Thoracic aorta (tissue), 2 donors: ENCODE measurements at places on chromosomes 5 and 9.

GRCh38 chr5:56164376-56164775, 68.8 kb downstream of the ANKRD55 start:
- no peak for DNase-seq

- DNase-seq, result no peak
These were observed 31.5 kb downstream of the CSNK1G3 start for GRCh38 chr5:123543438-123543837.

DNA sequence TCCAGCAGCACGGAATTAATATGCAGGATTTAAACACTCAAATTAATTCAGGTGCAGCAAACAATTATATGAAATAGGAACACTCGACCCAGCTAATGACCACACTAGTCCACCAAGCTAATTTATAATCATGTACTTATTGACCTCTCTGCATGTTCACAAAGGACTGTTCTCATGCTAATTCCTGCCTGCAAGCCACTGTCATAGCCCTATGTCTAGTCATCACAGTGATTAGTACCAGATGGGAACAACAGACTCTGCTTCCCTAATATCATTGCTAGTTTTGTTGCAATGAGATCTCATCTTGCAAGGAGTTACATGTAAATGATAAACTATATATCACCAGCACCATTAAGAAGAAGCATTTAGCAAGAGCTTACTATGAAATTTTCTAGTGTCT, 553.0 kb upstream of the GRAMD2B start:
- no peak for DNase-seq

DNA sequence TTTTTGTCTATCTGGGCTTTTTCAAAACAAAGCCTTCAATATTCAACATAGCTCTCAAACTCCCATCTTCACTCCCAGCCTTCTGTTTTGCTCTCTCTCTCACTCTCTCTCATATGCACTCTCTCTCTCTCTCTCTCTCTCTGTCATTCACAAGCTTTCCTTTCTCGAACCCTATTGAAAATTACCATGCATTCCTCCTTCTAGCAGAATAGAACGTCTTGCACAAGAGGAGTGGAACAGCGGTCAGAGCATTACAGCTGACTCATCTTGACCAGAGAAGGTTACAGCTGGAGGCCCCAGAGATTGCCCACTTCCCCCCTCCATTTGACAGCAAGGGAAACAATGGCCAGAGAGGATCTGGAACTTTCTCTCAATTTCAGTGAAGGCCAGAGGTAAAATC, 51.0 kb upstream of the LIFR start:
- DNase-seq, result no peak

DNA sequence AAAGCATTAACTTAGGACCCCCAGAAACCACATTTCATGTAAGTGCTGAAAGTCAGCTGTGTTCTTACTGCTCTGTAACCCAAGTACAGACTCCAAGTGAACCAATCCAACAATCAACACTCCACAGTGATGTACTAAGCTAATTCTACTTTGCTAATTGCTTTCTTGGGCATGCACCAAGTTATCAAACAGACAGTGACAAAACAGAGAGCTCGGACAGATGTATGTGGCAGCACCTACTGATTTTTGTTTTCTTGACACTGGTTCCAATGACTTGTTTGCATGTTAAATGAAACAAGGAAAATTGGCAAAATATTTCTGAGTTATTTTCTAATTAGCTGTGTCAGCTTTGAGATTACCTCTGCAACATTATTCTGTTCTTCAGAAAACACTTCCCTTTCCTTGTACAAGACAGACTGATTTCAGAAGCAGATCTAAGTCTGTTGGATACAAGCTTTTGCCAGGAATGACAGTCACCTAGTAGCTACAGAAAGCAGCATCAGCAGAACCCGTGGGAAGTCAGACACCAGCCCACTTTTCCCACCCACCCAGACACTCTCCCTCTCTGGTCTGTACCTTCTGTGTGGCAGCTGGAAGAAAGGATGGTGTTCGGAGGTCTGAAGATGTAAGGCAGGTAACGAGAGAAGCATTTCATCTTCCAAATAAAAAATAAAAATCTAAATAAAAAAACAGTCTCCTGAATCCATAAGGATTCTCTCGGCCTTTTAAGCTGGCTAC, 176.7 kb upstream of the PPP2R2B start:
- DNase-seq, result no peak

DNA sequence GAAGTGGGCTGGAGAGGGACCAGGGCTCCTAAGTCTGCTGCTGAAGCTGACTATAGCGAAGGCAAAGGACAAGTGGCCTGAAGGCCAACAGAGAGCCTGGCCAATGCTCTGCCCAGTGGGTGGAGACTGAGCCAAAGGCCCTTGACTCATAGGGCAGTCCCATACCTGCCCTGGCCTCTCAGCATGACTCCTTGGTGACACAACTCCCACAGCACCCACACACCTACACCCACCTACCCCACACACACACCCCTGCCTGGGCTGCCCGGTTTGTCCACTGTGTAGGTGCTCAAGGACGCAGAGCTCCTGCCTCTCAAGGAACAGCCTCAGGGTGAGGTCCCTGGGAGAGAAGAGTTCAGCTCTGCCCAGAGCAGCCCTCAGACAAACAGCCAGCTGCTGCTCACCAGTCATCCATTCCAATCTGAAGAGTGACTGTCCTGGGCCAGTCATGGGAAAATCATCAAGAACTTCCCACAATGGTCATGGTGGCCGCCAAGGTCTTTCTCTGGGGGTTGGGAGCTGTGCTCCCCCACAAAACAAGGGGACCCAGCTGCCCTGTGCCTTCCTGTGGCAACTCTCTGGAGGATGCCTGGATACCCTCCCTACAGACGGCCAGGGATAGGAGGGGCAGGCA, 5.0 kb downstream of the TNIP1 start:
- no peak for DNase-seq

DNA sequence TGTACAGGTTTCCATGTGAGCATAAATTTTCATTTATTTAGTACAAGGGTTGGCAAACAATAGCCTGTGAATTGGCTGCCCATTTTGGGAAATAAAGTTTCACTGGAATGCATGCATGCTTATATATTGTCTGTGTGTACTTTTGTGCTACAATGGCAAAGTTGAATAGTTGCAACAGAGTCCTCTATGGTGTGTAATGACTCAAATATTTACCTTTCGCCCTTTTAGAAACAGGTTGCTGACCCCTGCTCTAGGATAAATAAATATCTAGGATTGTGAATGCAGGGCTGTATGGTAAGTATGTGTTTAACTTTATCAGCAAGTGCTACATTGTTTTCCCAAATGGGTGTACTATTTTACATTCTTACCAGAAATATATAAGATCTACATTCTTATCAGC, 47.2 kb downstream of the XRCC4 start:
- no peak for DNase-seq
